ENCODE measurements at places on chromosomes 1 and 21.

GRCh38 chr1:15296585-15297321 is 49.7 kb downstream of the FHAD1 start:
- DNase-seq = no peak

GRCh38 chr1:163561580-163562295 is 240.0 kb downstream of the NUF2 start:
- no peak for DNase-seq

DNA sequence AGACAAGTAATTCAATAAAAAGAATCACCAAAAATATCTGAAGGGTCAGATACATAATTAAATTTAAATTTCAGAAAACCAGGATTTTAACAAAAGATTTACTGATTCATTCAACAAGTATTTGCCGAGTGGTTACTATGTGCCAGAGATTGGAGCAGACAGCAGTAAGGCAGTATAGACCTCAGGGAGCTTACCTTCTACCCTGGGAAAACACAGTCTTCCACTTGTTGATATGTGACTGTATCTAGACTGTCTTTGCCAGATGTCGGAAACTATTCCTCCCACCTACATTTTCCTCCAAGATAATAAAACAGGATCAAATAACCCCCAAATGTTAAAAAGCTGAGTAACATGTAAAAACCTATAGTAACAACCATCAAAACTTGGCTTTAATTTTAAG is 6.2 kb downstream of the HNRNPR start:
- no peak for DNase-seq

- DNase-seq = no peak
Measured at GRCh38 chr1:75276385-75276784, 142.2 kb downstream of the LHX8 start.

- no peak for DNase-seq
Measured at GRCh38 chr1:154474802-154475201, 27.2 kb upstream of the TDRD10 start.

DNA sequence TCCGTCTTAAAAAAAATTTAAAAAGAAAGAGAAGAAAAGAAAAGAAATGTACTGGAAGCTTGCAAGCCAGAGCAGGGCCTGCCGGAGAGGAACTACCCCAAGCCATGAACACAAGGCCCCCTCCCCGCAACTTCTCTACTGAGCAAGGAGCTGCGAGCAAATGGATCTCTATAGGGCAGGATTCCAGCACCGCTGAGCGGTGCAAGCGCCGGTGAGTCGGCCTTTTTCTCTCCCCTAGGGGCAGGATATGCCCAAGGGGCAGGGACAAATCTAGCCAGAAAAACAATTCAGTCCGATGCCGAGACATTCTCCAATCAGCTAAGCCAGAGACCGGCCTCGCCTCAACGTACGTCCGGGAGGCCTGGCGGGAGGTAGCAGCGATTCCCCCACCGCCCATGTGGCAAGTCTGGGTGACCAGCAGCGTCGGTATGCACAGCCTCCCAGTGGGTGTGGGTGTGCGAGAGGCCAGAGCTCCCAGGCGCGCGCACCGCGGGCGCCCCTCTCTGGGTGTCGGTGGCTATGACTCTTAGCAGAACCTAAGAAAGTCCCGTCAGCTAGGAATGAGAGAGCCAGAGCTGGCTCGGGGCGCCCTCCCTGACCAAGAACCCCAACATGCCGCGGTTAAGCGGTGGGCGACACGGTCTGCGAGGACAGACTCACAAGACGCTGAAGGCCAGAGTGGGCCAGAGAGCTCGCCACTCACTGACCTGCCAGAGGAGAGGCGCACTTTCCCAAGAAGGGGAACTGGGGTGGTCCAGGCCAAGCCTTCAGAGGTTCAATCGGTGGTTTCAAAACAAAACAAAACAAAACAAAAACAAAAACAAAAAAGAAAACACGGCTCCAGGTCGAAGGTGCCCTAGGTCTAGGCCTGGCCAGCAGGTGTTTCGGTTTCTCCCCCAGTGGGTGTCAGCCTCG is 1.9 kb downstream of the CSMD2 start:
- DNase-seq = no peak

All from activated naive CD4-positive, alpha-beta T cell (primary cell).